CD4-positive, alpha-beta T cell treated with Interleukin-1 beta for 1 hour (primary cell): ENCODE measurements at places on chromosomes 1 and 21.

GRCh38 chr1:236058141-236058934 lies 6.6 kb downstream of the NID1 start:
- DNase-seq, result no peak

DNA sequence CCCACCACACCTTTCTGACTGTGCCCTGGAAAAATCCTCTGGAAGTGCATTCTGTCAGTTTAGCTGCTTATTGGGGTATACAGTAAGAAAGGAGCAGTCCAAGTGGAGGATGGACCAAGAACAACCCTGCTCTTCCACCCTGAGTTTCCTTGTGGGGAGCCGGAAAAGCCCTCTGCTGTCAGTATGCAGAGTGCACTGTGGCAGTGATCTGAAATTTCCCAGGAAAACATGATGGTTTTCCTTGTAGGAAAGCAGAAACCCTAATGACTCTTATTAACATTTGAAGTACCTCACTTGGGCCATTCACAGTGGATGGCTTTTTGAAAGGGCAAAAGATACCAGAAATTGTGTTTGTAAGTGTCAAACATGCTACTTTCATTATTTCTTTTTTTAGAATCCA lies 20.5 kb downstream of the ELAVL4 start:
- DNase-seq, result no peak

GRCh38 chr1:27380766-27381733 lies 2.1 kb downstream of the CD164L2 start:
- DNase-seq, result no peak

GRCh38 chr1:178969226-178969987 lies 56.3 kb upstream of the FAM20B start:
- no peak for DNase-seq

DNA sequence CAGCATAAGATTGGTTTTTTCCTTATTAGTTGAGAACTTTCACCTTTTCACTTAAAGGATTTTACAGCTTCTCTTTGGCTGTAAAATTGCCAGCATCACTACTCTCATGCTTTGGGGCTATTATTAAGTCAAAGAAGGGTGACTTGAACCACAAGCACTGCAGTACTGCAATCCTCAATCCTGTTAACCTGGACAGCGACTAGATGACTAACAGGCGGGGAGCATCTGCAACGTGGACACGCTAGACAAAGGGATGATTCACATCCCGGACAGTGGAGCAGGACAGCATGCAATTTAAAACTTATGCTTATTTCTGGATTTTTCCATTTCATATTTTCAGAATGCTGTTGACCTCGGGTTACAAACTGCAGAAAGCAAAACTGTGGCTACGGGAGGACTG lies 8.1 kb downstream of the ARV1 start:
- no peak for DNase-seq

DNA sequence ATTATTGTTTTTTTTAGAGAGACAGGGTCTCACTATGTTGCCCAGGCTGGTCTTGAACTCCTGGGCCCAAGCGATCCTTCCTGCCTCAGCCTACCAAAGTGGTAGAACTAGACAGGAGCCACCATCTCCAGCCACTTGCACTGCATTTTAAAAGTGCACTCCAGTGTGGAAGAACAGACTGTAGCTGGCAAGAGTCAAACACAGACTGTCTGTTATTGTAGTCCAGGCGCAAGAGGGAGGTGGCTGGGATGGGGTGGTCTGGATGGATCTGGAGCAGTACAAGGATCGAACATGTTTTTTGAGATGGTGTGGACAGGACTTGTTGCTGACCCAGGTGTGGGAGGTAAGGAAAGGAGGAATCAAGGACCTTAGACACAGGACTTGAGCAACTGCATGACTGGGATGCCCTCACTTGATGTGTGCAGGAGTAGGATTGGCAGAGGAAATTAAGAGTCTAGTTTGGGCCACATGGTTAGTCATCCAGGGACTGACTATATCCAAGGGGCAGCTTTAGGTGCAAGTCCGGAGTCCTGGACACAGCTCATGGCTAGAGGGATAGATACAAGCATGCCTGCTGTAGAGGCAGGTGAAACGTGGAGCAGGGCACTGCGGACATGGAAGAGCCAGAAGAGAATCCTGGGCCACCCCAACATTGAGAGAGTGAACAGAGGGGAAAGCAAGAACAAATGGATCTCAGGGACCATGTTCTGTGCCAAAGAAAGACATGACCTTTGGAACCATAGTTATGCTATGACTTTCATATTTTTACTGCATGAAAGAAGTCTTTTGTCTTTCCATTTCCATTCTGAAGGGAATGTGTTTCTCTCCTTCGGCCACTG lies 42.0 kb downstream of the ELK4 start:
- no peak for DNase-seq

GRCh38 chr1:242205622-242206489 lies 207.0 kb upstream of the MAP1LC3C start:
- no peak for DNase-seq

- DNase-seq, result no peak
These were observed 3.5 kb upstream of the KRTAP10-4 start for GRCh38 chr21:44569861-44570517.

DNA sequence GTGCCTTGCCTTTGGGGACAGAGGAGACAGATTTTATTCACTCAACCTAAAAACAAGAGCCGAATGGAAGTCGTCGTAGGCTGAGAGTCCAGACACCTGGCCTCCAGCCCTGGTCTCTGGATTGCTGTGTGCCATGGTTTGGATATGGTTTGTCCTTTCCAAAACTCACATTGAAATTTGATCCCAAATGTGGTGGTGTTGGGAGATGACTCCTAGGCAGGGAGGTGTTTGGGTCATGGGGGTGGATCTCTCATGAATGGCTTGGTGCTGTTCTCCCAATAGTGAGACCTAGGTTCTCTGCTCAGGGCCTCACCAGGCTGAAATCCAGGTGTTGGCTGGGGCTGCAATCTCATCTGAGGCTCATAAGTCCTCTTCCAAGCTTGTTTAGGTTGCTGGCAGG lies 75.5 kb downstream of the FOXD2 start:
- DNase-seq, result no peak

DNA sequence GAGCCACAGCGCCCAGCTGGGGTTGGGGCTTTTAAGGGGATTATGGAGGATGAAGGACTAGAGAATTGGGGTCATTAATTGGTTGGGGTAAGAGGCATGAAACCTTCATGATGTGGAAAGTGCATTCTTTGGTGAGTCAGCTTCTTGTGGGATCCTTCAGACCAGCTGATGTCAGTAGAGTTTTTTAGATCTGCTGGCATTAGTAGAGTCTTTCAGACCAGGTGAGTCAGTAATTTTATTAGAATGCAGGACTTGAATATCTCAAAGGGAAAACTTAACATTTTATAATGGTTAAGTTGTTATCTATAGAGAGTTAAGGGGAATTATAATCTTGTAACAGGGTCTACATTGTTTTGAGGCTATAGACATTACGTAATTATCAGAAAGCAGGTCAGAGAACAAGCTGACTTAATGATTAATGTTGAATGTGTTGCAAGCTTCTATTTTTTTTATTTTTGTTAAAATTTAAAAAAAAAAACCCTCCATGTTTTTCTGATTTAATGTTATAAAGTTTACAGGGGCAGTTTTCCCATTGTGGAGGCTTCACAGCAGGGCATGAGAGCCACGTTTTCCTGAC lies 160.9 kb upstream of the FMN2 start:
- DNase-seq, result no peak

DNA sequence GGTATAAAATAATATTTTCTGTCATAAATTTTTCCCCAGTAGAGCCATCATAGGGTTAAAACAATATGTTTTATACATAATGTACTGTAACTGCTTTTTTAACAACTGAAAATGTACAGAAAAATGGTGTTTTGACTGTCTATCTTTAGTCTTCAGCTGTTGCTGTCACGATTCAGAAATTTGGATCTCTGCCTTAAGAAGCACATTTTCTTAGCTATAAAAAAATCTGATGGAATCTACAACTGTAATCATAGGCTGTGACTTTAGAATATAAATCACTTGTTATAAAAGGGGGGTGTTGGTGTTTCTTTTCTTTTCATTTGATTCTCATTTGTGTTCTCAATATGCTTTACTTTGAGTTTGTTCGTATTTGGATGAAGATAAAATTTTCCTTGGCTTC lies 187.5 kb downstream of the PDE4B start:
- no peak for DNase-seq

- no peak for DNase-seq
These were observed 24.5 kb downstream of the AHCYL1 start for GRCh38 chr1:110008971-110009565.

DNA sequence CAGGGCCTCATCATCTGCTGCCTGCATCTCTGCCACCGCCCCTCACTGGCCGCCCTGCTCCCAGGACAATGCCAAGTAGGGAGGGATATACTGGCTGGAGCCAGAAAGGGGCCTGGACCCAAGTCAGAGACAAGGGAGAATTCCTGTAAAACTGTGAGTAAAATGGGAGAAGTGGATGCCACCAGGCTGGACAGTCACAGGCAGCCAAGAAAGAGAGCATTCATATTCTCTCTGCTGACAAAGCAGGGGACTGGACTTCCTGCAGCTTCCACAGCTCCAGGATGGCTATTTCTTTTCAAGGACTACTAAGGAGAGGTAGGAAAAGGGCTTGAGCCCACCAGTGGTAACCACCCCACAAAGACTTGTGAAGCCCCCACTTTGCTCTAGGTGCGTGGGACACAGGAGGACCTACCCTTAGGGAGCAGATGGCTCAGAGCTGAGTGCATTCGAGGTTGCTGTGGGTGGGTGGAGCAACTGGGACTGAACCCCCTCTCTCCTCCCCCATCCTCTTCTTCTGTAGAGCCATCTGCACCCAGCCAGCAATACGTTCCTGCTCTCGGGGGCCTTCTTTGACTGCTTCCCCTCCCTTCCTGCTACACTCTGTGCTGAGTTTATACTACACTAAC lies 57.5 kb downstream of the GLIS1 start:
- DNase-seq, result no peak

DNA sequence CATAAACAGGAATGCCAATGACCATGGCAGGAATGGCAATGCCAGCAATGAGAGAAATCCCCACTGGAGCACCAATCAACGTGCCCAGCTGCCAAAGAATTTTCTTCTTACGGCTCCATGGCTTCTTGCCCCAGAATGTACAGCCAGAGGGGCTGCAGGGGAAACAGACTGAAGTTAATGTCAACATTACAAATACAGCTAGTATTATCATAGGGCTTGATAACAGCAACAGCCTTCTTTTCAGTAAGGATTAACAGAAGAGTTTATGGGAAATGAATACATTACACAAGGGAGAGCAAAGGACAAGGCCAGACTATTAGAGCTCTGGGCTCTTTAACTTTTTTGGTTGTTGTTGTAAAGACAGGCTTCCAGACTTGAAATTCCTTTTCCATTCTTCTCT lies 18.2 kb downstream of the RNF19B start:
- DNase-seq, result no peak

- no peak for DNase-seq
These were observed 43.2 kb downstream of the KIF26B start for GRCh38 chr1:245197911-245198379.

DNA sequence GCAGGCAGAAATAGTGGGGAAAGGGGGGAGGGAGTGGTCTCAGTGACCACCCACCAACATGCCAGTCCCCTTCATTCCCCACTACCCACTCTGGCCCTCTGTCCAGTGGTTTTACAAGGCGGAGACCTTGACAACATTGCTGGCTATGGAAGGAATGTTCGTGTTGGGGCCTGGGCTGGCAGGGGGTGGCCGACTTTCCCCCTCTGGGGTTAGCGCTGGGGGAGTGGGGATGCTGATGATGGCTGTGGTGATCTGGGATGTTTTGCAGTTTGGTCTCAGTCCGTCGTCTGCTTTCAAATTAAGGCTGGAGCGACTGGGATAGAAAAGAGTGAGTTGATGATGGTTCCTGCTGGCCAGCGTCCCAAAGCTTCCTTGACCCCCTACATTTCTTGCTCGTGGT lies 20.3 kb downstream of the DDX20 start:
- no peak for DNase-seq

DNA sequence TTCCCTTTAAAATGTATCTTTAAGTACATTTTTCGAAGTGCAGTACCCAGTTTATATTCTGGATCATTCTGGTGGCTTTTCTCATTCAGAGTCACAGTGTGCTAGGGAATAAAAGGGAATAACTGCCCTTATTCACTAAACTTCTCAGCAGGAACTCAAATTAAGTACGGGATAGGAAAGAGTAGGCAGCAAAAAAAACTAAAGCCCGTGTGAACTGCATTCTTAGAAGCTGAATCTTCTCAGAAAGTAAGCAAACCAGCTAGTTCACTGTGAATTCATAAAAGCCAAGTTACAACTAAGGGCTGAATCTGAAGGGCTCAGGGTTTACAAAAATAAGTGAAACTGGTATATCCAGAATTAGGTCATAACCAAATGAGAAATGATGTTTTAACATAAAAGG lies 22.0 kb downstream of the PRPF38A start:
- DNase-seq, result no peak

DNA sequence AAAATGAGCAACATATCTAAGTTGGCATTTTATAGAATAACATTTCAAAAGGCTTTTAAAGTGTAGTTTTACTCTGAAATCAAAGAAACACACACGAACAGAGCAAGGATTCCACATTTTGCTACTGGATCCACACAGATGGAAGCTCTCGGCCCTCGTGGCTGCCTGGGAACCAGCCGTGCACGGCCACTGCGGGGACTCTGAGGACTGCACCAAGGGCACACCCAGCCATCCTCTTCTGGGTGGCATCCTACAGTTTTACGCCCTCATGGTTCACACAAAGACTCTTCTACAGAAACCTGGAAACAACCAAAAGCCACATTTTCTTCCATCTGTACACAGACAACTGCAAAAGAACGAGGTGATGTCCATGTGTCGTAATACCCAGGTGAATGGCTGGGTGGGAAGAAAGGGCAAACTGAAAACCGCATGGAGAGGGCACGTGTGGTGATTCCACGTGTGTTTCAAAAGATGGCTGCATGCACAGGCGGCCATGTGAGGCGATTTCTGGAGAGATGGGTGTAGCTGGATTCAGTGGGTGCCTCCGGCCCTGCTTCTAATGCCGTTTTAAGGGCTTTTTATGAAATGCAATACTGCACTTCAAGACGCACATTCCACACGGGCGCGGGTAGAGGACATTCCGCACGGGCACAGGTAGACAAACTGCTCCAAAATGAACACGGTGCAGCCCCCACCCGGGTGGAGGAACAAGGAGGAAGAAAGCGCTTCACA lies 8.1 kb downstream of the POFUT2 start:
- DNase-seq, result no peak

GRCh38 chr1:109395602-109396512 lies 1.9 kb downstream of the SORT1 start:
- DNase-seq, result no peak

DNA sequence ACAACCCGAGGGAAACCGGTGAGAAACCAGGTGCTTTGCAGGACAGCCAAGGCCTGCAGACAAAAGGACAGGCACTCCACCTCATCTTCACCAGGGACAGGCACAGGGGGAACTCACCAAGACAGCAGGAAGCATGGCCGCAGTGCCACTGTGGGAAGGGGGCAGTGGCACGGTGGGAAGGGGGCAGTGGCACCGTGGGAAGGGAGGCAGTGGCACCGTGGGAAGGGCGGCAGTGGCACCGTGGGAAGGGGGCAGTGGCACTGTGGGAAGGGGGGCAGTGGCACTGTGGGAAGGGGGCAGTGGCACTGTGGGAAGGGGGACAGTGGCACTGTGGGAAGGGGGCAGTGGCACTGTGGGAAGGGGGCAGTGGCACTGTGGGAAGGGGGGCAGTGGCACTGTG lies 28.4 kb upstream of the LRRC47 start:
- DNase-seq, result no peak

- no peak for DNase-seq
These were observed 404.0 kb upstream of the VAMP3 start for GRCh38 chr1:7366955-7367665.
